Dermis microvascular lymphatic vessel endothelial cell (primary cell): ENCODE measurements at places on chromosomes 7 and 10. TPM values are rescaled to one million over a fixed set of nuclear protein-coding genes. Genes with fewer than 3 reads are reported as not detected.

The CABCOCO1 gene
- total RNA-seq: not detected in 2 replicates

The ZNF37A gene
- 5.1 and 5.8 TPM in 2 replicates for total RNA-seq

The MACC1 gene
- total RNA-seq: not detected in 2 replicates

The ELFN1 gene
- total RNA-seq: 0.38 and 0.90 TPM in 2 replicates

The MUC12 gene
- not detected in 2 replicates for total RNA-seq

The ABCB4 gene
- under 0.01 and 0.13 TPM in 2 replicates for total RNA-seq

The DPY19L1 gene
- total RNA-seq: 53.1 and 53.9 TPM in 2 replicates

The HILPDA gene
- total RNA-seq: 8.3 and 10.2 TPM in 2 replicates

The SPDYE11 gene
- total RNA-seq: not detected in 2 replicates

The INSYN2A gene
- not detected in 2 replicates for total RNA-seq

The CYP2C8 gene
- total RNA-seq: under 0.01 TPM in 1 of 2 replicates, not detected in the other

The CUBN gene
- 6.7 and 10.7 TPM in 2 replicates for total RNA-seq

The CNOT4 gene
- total RNA-seq: 5.8 and 7.3 TPM in 2 replicates

The BTBD16 gene
- total RNA-seq: under 0.01 TPM in 1 of 2 replicates, not detected in the other

The LIPK gene
- not detected in 2 replicates for total RNA-seq

The GSAP gene
- total RNA-seq: 4.5 and 7.3 TPM in 2 replicates

The IGFBP3 gene
- 1.7 and 6.4 TPM in 2 replicates for total RNA-seq

The GNGT1 gene
- total RNA-seq: not detected in 2 replicates

The FAM180A gene
- total RNA-seq: not detected in 2 replicates

The IFIT1B gene
- not detected in 2 replicates for total RNA-seq

The HGF gene
- total RNA-seq: 0.25 and 0.77 TPM in 2 replicates

The CCDC7 gene
- 4.2 and 5.6 TPM in 2 replicates for total RNA-seq

The PDE6C gene
- total RNA-seq: not detected in 2 replicates

The FKBP6 gene
- not detected in 2 replicates for total RNA-seq

The NRP1 gene
- total RNA-seq: 26.2 and 65.0 TPM in 2 replicates

The TAS2R40 gene
- not detected in 2 replicates for total RNA-seq

The NME8 gene
- not detected in 2 replicates for total RNA-seq

The LIMK1 gene
- 13.9 and 18.7 TPM in 2 replicates for total RNA-seq

The TAS2R5 gene
- 0.26 and 0.51 TPM in 2 replicates for total RNA-seq

The CALCR gene
- not detected in 2 replicates for total RNA-seq

The NPSR1 gene
- total RNA-seq: not detected in 2 replicates

The CAMK2G gene
- 20.9 and 24.8 TPM in 2 replicates for total RNA-seq

The RPEL1 gene
- total RNA-seq: 0.13 TPM in 2 replicates

The TAS2R4 gene
- total RNA-seq: 0.26 and 0.51 TPM in 2 replicates
